ENCODE measurements at places on chromosomes 3 and 15.

- DNase-seq = no peak
Observed at GRCh38 chr15:54288049-54288448, 309.8 kb downstream of the UNC13C start.

DNA sequence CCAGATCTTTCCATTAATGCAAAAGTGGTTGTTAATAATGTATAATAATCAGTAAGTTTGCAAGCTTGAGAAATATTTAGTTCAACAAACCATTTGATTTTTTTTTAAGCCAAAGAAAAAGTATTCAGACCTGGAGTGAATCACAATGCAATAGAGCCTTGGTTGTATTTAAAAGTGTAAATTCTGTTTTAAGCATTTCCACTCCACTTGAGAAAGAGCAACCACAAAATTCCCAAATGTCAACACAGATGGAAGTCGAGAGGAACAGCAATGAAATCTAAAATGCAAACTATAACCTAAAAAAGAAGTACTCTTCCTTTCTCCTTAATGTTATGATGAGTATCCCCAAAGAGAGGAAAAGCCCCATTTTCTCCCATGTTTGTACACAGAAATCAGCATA is 20.2 kb downstream of the GBE1 start:
- no peak for DNase-seq

DNA sequence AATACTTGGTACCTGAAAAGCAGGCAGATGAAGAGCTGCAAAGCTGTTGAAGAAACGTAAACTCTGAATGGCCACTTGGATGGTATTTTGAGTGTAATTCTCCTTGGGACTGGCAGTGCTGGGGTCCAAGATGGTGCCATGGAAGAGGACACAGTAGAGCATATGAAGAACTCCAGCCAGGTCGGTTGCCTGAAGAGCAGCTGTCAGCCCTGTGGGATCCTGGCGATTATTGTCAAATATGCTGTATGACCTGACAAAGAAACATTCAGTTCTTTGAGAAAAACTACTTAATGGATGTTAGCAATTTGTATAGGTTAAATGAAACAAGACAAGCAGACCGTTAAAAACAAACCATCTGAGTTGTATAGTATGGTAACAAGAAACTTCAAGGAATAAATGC is 44.8 kb downstream of the ISL2 start:
- no peak for DNase-seq

GRCh38 chr3:60391292-60391691 is 860.0 kb downstream of the FHIT start:
- DNase-seq = no peak

DNA sequence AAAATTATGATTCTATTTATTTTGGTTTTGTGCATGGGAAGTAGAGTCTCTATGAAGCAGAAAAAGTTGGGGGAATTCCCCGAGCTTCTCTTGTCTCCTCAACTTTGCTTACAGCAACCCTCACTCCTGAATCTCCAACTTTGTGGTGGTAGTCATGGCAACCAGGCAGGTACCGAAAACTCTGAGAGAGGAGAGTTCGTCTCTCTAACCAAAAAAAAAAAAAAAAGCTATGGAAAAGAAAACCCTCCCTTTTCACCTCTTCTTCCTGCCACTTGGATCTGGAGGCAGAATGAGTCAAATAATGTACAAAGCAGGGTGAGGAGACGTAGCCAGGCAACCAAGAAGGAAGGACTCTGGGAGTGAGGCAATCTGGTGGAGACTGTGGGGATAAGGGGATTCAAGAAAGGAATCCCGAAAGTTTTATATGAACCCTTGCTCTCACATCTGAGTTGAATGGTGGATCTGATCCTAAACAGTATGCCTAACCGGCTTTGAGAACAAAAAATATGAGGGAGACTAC is 108.1 kb downstream of the PLOD2 start:
- no peak for DNase-seq

Data from activated T-helper 1 cell treated with anti-CD3 and anti-CD28 coated beads, Interleukin-2, amount 50 U/mL, for 16 hours (primary cell).